ENCODE measurements at places on chromosomes 2 and 18.

DNA sequence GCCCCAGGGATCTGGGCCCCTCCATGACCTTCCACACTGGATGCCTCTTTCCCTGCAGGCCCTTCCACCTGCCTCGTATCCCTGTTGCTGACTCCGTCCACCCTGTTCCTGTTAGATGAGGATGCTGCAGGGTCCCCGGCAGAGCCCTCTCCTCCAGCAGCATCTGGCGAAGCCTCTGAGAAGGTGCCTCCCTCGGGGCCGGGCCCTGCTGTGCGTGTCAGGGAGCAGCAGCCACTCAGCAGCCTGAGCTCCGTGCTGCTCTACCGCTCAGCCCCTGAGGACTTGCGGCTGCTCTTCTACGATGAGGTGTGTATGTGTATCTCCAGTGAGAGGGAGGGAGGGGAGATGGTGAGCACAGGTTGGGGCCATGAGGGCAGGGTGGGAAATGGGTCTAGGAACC is 12.4 kb upstream of the SLC4A3 start:
- no peak for DNase-seq

DNA sequence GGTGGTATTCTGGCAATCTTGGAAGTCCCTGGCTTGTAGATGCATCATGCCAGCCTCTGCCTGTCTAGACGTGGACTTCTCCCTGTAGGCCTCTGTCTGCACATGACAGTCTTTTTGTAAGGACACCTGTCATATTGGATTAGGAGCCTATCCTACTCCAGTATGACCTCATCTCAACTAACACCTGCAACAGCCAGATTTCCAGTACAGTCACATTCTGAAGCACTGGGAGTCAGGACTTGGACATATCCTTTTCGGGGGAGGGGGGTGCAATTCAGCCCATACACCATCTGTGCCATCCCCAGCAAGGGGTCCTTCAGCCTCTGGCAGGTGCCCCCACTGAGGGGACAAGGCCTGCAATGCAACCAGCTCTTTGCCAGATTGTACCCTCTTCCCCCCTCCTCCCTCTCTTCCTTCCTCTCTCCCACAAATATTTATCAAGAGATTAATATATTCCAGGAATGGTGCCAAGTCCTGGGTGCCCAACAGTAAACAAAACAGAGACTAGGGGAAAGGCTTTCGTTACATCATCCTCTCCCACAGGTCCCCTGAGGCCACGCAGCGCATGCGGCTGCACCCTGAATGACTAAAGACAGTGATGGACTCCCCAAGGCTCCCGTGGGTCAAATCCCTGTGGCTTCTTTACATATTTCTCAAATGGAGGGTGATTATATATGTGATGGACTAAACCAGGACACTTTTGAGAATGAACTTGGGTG is 20.5 kb upstream of the MYCN start:
- no peak for DNase-seq

GRCh38 chr18:376311-376710 is 108.5 kb upstream of the THOC1 start:
- no peak for DNase-seq

DNA sequence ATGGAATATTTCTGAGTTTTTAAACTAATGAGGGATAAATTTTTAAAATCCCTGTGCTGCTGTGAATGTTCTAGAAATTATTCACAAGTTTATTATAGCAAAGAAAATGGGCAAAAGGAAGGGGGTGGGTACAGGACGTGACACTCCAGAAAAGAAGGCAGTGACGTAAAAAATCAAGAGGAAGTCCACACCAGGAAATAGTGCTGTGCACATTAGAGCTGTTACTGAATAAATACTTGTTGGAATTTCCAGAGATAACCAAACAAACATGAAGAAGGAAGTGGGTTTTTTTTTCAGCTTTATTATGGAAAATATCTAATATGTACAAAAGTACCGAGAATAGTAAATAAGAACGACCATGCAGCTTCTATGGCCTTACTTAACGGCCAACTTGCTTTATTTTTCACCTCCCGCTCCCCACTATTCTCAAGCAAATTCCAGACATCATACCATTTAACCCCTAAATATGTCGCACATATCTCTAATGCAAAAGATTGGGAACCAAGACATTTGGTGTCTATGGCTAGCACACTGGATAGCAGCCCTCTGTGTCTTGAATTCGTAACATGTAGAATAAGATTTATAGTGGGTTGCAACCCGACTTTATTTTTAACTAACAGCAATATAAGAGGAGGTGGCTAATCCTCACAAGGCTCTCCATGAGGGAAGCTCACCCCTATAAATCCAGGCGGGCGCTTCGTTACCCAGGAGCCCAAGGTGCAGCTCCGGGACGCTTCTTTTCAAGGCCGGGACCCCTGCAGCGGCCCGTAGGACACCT is 580 bp upstream of the NDUFV2 start:
- DNase-seq, result no peak

DNA sequence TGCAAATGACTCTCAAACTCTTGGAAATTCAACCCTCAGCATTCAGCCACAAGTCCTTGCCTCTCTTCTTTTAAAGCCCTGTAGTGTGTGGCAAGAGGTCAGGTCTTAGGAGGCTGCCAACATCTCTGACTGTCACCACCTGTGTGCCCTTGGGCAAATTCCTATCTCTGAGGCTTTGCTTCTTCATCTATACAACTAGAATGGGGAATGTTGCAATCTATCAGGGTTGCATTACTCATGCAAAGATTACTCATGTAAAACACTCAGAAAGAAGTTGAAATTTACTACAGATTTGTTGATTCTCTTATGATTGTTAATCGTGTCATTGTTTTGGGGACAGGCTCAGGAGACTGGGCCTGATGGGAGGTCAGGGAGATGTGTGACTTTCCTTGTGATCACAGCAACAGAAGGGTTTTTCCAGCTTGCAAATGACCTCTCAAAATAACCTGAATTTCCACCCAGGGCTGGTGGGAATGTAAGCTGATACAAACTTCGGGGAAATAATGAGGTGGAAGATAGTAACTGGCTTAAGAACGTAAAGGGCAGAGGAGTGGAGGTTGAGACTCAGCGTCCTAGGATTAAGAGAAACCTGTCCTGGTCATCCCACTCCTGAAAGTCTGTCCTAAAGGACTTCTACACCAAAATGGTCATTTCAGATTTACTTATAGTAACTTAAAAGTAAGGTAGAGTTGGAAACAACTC is 32.1 kb upstream of the SIGLEC15 start:
- no peak for DNase-seq

GRCh38 chr2:10124538-10125045 is 2.1 kb downstream of the RRM2 start:
- DNase-seq, result no peak

- no peak for DNase-seq
These were observed 316 bp downstream of the WDR12 start for GRCh38 chr2:202911203-202911511.

GRCh38 chr2:238423561-238424312 is 3.0 kb upstream of the ASB1 start:
- DNase-seq, result no peak

GRCh38 chr2:150046810-150047209 is 440.7 kb downstream of the RND3 start:
- no peak for DNase-seq

GRCh38 chr2:240226672-240227537 is 86.4 kb upstream of the OTOS start:
- no peak for DNase-seq

GRCh38 chr2:205024822-205025518 is 479.7 kb downstream of the PARD3B start:
- peak; percentile 41 for DNase-seq

DNA sequence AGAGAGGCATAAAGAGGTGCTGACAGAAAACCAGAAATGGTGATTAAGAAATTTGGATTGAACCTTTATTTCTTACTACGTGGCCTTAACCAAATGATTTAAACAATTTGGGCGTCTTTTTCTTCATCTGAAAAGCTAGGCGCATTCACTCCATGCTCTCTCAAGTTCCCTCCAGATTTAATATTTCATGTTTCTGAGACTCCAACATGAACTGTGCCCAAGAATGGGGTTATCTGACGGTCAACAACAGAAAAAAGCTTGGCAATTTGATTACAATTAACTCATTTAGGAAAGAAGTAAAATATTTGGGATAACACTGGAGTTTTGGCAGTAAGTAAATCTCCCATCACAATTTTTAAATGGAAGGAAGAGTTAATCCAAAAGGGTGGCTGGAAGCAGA is 345.4 kb downstream of the ARHGAP15 start:
- DNase-seq, result no peak

DNA sequence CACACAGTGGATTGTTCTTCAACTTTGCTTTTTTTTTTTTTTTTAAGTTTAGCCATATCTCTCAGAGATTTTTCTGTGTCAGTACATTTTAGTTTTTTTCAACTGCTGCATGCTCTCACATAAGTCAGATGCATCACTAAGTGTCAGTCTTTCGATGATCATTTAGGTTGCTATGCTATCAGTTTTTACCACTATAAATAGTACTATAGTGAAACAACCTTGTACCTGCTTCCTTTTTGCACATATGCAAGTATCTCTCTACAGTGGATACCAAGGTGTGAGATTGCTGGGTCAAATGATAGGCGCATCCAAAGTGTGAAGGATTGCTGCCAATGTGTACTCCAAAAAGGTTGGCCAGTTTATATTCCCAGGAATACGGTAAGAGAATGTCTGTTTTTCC is 33.5 kb upstream of the MAP4K3 start:
- no peak for DNase-seq

GRCh38 chr2:108607706-108608301 is 73.5 kb downstream of the LIMS1 start:
- DNase-seq, result no peak

DNA sequence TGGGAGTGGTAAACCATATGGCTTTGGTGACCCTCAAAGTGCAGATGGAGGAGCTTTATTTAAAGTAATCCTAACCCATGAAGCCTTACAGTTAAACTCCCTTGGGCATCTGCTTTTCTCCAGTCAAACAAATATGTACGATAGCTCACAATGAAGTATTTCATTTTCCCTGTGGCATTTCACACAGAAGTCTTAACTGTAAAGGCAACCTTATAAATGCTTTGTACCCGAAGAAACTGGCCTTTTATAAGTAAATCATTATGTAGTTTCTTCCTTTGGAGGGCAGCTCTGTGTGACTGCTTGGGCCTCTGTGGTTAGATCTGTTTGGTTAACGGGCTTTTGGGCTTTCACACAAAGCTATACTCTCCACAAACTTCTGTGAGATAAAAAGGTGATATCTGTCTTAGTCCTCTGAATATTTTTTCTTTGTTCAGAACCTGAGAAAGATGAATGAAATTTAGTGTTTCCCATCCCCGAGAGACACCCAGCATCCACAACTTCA is 46.6 kb downstream of the SCN1A start:
- no peak for DNase-seq

- DNase-seq, result no peak
These were observed 57.6 kb downstream of the ATOH8 start for GRCh38 chr2:85811180-85812093.

DNA sequence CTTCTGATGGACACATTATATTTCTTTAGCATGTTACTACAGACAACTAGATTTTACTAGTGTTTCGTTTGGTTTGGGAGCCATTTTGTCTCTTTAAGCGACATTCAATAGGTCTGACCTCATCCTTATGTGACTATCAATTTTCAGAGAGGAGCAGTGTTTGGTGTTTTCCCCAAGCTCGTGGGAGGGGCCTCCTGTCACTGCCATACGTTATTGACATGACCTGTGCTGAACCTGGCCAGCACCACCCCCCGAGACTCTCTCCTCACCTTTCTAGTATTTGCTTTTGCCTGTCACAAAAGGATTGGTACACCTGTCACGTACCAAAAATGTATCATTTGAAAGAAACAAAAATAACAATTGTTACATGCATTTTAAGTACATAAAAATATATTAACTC is 69.3 kb downstream of the PSMG2 start:
- DNase-seq, result no peak

GRCh38 chr2:135952891-135953290 is 32.5 kb downstream of the DARS1 start:
- DNase-seq, result no peak
